GM03348 (cell line): ENCODE measurements at places on chromosomes 12 and 14.

GRCh38 chr14:28767853-28768741, 1.5 kb downstream of the FOXG1 start:
- DNase-seq, result no peak

GRCh38 chr14:103516426-103517173, 6.0 kb downstream of the CKB start:
- DNase-seq, result no peak

GRCh38 chr12:119296535-119296934, 38.0 kb upstream of the CCDC60 start:
- DNase-seq, result no peak

DNA sequence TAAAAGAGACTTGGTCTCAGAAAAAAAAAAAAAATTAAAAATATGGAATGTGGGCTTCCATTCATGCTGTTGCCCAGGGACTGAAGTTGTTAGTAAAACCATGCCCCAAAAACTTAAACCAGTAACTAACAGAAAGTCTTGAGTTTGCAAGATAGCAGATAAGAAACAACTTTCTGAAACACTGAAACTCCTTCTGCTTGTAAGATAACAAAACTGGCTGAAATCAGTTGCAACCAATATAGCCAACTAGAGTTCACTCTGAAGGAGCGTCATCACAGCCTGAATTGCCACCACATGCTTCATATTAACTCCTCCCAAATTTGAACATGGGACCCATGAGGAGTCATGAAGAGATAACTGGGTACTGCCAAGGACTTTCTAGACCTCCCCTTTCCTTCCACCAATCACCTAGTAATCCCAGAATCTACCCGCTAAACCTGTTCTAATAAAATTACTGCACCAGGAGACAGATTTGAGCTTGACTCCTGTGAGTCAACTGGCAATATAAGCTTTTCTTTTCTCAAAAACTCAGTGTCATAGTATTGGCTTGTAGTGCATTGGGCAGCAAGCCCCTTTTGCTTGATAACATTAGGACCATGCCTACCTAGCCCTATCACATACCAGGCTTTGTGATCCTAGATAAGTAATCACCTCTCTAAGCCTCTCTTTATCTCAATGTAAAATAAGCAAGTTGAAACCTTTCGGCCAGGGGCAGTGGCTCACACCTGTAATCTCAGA, 53.6 kb downstream of the R3HDM2 start:
- DNase-seq, result no peak

DNA sequence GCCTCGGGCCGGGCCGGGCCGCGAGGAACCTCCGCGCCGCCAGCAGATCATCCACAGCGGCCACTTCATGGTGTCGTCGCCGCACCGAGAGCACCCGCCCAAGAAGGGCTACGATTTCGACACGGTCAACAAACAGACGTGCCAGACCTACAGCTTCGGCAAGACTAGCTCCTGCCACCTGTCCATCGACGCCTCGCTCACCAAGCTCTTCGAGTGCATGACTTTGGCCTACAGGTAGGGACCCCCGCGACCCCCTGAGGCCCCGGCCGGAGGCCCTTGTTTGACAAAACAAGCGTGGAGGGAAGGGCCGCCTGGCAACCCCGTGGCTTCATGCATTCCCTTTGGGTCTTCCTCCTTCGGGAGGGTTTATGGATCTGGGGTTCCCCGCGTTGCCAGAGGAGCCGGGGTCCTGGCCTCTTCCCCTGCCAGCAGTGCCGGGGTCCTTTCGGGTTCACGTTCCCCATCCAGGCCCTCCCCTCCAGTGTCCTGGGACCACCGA, 526 bp downstream of the MLXIP start:
- DNase-seq, result peak; percentile 23

DNA sequence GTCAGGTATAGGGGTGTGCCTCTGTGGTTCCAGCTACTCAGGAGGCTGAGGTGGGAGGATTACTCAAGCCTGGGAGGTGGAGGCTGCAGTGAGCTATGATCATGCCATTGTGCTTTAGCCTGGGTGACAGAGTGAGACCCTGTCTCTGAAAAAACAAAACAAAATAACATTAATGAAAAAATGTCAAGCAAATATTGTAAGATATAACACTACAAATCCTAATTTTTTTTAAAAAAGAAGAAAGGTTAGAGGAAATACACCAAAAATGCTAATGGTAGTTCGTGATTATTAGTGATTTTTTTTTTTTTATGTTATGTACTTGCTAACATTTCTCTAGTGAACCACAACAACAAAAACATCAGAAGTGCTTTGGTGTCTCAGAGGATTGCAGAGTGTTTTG, 47.7 kb downstream of the TSPAN9 start:
- DNase-seq, result no peak

DNA sequence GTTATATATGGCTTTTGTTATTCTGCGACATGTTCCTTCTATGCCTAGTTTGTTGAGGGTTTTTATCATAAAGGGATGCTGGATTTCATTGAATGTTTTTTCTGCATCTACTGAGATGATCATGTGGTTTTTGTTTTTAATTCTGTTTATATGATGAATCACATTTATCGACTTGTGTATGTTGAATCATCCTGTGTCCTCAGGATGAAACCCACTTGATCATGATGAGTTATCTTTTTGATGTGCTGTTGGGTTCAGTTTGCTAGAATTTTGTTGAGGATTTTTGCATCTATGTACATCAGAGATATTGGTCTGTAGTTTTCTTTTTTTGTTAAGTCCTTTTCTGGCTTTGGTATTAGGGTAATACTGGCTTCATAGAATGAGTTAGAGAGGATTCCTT, 291.2 kb downstream of the AKAP6 start:
- DNase-seq, result no peak

- DNase-seq, result no peak
Observed at GRCh38 chr14:89325299-89325883, 91.6 kb downstream of the FOXN3 start.

DNA sequence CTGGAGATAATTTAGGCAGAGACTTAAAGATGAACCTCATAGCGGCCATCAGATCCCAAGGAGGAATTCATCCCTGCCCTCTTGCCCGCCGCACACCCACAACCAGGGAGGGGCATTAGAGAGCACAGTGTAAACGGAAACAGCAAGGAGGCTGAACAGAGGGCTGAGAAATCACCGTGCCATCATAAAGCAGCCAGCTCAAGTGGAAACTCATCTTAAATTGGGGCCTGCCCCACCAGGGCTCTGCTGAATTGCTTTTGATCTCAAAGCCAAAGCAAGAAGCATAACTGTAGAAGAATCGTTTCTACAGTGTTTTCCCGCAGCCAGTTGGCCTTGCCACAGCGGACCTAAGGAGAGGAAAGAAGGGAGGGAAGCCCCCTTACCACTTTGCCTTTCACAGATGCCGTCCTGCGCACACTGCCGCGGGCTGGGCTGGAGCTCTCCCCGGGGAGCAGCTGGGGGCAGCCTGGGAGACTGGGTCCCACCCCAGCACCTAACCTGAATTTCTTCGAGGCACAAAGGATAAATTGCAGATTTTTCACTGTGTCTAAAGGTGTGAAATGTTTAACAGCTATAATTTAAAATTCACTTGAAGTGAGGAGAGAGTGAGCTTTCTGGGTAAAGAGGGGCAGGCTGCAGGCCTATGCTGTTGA, 51.8 kb upstream of the MMP17 start:
- DNase-seq, result no peak

GRCh38 chr12:93913845-93914244, 234.5 kb upstream of the PLXNC1 start:
- DNase-seq, result no peak
